ENCODE measurements at places on chromosomes 12 and 14. TPM values are rescaled to one million over a fixed set of nuclear protein-coding genes. Genes with fewer than 3 reads are reported as not detected.

- no peaks in the 10 kb centered on the region for H3K4me1 ChIP-seq
- no peak overlapping the region for H3K27ac ChIP-seq
- no peaks in the 10 kb centered on the region for H3K27me3 ChIP-seq
- H3K4me3 ChIP-seq: no peak overlapping the region
- no peaks in the 10 kb centered on the region for H3K36me3 ChIP-seq
Observed at GRCh38 chr14:27386391-27386790, 788.6 kb upstream of the NOVA1 start.

Gene KRT4
- polyA plus RNA-seq: 0.06 TPM

Gene PNMA1
- polyA plus RNA-seq: 15.8 TPM

DNA sequence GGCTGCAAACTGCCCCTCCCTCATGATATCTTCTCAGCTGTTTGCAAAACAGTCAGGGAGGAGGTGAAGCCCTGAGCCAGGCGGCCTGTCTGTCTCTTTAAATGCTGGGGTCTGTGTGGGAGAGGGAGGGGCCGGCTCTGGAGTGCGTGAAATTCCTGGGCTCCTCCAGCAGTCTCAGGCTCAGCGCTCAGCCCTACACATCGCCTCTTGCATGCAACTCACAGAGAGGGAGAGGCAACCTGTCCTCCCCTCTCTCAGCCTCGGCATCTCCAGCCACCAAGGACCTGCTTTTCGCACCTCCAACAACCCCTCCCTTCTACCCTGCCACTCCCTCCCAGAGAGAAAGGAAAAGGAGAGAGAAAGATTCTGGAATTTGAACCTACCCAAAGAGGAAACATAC is at the start of gene NRXN3:
Gene NRXN3 (plus strand): TSS at position 171 of the 400 bp plus-strand sequence. CDS start 72,721 bp downstream, outside the sequence.
- peak; percentile 65 for DNase-seq
- H3K4me1 ChIP-seq: no peaks in the 10 kb centered on the region
- H3K4me3 ChIP-seq: peak within 1 kb of the TSS; percentile 45

- no peak overlapping the region for H3K27ac ChIP-seq
- no peaks in the 10 kb centered on the region for H3K27me3 ChIP-seq
- no peaks in the 10 kb centered on the region for H3K4me1 ChIP-seq
- H3K36me3 ChIP-seq: no peaks in the 10 kb centered on the region
- no peak overlapping the region for H3K4me3 ChIP-seq
Observed at GRCh38 chr12:109827566-109828550, 5.3 kb downstream of the TRPV4 start.

DNA sequence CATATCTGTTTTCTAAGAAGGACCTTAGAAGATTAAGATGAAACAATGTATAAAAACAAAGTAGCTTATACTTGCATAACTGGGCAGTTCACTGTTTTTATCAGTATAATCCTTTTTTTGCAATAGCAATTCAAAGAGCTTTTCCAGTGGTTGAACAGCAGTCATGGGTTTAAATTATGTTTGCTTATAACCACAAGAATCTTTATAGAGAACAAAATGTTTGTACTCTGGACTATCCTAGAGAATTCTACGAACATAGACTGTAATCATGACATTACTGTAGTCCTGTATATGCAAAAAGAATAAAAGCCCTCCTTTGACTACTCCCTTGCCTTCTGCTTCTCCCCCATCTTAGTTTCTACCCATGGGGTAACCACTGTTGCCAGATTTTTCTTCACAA is 5.7 kb downstream of the FAM177A1 start:
- no peaks in the 10 kb centered on the region for H3K36me3 ChIP-seq
- H3K4me1 ChIP-seq: no peaks in the 10 kb centered on the region
- no peak overlapping the region for H3K4me3 ChIP-seq

DNA sequence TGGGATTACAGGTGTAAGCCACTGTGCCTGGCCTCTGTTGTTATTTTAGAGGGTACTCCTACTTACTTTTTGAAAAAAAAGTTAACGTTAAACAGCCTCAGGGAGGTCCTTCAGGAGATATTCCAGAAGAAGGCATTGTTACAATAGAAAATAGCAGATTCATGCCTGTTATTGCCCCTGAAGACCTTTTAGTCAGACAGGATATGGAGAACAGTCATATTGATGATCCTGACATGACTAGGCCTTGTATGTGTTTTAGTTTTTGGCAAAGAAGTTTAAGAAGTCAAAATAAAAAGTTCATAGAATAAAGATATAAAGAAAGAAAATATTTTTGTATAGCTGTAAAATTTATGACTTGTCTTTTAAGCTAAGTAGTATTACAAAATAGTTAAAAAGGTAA is 45.3 kb downstream of the WASHC3 start:
- H3K36me3 ChIP-seq: no peaks in the 10 kb centered on the region
- no peak overlapping the region for H3K27ac ChIP-seq
- H3K27me3 ChIP-seq: no peaks in the 10 kb centered on the region
- no peaks in the 10 kb centered on the region for H3K4me1 ChIP-seq
- no peak overlapping the region for H3K4me3 ChIP-seq

GRCh38 chr12:12423367-12423766 is 66.5 kb downstream of the BORCS5 start:
- no peaks in the 10 kb centered on the region for H3K27me3 ChIP-seq
- H3K36me3 ChIP-seq: no peaks in the 10 kb centered on the region
- no peak overlapping the region for H3K27ac ChIP-seq
- no peak for DNase-seq
- no peaks in the 10 kb centered on the region for H3K4me1 ChIP-seq

- H3K36me3 ChIP-seq: no peaks in the 10 kb centered on the region
- no peak overlapping the region for H3K27ac ChIP-seq
- no peaks in the 10 kb centered on the region for H3K27me3 ChIP-seq
- no peaks in the 10 kb centered on the region for H3K4me1 ChIP-seq
Observed at GRCh38 chr12:50353869-50354593, 42.4 kb downstream of the FAM186A start.

DNA sequence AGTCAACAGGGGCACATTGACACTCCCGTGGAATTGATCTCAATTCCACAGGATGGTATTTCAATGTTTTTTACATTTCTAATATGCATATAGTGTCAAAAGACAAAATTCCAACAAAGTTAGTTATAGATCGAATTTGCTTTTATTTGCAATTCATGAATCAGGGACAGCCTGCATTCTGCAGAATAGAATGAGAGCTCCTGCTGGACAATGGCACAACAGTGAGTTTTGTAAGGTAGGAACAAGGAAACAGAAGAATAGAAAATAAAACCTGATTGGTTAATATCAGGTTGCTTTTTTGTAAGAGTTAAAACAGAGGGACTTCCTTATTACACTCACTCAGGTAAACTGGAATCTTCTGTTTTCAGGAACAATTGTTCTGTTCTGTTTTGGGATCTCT is 32.8 kb upstream of the NEDD1 start:
- no peaks in the 10 kb centered on the region for H3K4me1 ChIP-seq
- no peaks in the 10 kb centered on the region for H3K36me3 ChIP-seq
- DNase-seq: no peak
- no peak overlapping the region for H3K27ac ChIP-seq

All from H1 (cell line).